ENCODE measurements at places on chromosomes 5 and 9. TPM values are rescaled to one million over a fixed set of nuclear protein-coding genes. Genes with fewer than 3 reads are reported as not detected.
A peak's percentile ranks its signal among the peaks of the same experiment; 100 is the strongest.

DNA sequence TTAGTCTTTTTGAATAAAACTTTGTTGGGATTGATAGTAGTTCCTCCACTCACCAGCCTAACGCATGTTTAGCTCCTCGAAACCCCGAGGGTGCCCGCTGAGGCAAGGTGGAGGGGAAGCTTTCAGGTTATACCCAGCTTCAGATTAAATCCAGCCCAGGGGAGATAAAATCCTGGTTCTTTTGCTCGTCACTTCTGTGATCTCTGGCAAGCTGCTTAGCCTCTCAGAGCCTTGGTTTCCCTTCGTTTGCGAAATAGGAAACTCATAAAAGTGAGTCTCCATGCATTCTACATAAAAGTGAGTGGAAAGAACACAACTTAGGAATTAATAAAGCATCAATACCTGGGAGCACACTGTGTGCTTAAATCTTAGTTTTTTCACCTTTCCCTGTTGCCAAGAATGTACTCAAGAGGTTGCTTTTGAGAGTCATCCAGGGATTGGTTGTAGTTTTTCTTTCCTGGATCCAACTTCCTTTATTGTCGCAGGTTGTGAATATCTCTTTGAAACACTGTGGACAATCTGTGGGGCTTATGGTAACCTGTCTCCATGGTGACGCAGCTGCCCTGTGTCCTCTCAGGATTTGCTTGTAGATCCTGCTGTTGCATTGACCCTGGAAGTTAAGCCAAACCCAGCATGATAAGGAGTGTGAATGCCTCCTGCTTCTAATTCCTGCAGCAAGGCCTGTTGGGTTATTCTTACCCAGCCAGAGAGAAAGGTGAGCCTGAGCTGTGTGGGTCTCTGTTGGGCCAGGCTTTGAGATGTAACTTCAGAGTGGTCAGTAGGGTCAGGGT, 2.0 kb downstream of the GALNT12 start:
- no peak for DNase-seq

GRCh38 chr9:20997503-20998076, 33.9 kb downstream of the HACD4 start:
- no peak for DNase-seq

- no peak for DNase-seq
Measured at GRCh38 chr5:82424211-82424610, 146.1 kb upstream of the RPS23 start.

DNA sequence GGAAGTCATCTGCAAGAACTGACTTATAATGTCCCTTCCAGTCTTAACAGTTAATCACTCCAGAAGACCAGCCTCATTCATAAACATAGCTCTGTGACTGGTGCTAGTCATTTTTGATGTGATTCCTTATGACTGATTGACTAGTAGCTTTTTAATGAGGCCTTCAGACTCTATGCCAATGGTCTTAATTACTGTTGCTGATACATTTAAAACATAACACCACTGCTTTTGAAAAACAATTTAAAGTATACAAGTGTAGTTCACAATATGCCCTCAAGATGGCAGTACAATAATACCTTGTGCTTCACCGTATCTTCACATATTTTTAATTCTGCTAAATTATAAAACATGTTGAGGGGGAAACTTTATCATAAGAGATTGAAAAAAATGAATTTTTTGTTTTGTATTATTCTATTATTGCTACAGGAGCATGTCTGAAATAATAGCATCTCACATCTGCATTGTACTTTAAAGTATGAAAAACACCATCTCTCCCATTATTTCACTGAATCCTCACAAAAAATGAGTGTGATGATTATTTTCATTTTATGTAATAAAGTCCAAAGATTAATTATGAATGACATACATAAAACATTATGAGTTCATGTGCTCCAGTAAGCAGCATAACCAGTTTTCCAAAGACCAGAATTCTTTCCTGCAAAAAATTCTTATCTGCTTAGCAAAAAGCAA, 55.2 kb upstream of the SHISAL2B start:
- DNase-seq, result peak; percentile 21

- no peak for DNase-seq
Measured at GRCh38 chr5:80048084-80048780, 13.1 kb downstream of the THBS4 start.

The ZNF658 gene
- 8.5 TPM for polyA plus RNA-seq

DNA sequence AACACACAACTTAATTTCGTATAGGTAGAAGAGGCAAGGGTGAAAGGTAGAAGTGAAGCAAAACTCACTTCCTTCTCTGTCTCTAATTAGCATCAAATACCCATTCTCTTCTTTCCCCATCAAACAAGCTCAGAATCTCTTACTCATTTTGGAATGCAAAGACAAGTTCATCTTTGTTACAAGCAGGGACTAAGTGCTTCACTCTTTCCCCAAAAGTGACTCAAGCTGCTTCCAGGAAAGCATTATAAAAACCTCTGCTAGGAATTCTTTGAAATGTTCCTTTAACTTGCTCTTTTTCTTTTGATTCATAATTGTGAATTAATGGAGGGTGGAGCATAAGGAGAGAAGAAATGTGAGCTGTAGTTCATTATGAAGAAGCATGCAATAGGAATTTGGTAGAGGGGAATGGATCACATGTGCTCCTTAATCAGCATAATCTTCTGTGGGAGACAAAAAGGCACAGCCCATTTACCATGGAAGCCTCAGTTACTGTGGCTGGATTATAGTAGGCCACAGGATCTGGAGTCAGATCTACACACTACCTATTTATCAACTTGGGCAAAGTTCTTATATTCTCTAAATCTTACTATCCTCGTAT, 109.5 kb upstream of the DPYSL3 start:
- DNase-seq, result no peak

GRCh38 chr5:35032356-35032755, 15.4 kb downstream of the AGXT2 start:
- DNase-seq, result no peak

All from renal pelvis (tissue), 12 donors.